ENCODE measurements at places on chromosomes 11 and 22. TPM values are rescaled to one million over a fixed set of nuclear protein-coding genes. Genes with fewer than 3 reads are reported as not detected.

JHY gene
- total RNA-seq, result 3.6 TPM

NCF4 gene
- total RNA-seq, result 0.47 TPM

FAM180B gene
- not detected for total RNA-seq

ART1 gene
- total RNA-seq, result not detected

CARD10 gene
- total RNA-seq, result 20.7 TPM

PGR gene
- not detected for total RNA-seq

WT1 gene
- 8.5 TPM for total RNA-seq

GRCh38 chr11:60056349-60056969, at the start of gene MS4A3:
MS4A3 (plus strand) TSS chr11:60056665; CDS start chr11:60061161, 4,496 bp downstream.
- DNase-seq, result no peak

GRCh38 chr11:1917523-1918435, 1.7 kb upstream of the TNNT3 start:
- DNase-seq, result no peak

DNA sequence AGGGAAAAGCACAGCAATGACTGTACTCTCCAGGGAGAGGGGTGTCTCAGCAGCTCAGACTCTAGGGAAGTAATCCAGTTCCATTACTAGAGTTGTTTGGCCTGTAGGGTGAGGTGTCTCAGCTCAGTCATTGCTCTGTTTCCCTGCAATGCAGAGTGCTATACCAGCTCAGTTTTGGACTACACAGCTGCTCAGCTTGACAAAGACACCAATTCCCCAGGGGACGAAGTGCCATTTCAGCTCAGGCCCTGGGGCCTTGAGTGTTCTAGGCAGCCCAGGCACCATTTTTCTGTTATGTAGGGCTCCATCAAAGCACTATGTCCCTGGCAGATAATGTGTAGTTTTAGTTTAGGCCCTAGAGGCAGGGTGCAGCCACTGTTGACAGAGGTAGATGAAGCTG, 18.2 kb downstream of the CALCB start:
- DNase-seq, result no peak

DNA sequence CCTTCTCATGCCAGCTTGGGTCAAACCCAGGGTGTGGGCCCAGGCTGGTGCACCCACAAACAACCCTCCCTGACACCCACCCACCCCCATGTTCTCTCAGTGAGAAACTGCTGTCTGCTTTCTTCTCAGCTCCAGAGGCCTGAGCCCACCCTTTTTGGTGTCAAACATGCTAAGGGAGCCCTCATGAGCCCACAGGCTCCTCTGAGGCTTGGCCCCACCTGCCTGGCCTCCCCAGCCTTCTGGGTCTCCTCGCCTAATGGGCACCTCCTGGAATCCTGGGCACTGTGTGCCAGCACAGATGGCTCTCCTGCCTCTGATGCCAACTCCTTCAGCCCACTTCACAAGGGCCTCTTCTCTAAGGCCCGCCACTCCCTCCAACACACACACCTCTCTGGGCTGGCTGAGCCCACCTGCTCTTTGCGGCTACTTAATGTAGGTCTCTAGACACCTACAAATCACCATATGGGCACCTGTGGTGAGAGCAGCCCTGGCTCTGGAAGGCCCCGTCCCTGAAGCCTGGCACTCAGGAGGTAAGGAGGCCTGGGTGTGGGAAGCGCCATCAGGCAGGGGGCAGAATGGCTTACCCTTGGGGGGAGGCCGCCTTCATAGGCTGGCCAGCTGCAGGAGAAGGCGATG, 4.4 kb downstream of the NAGA start:
- no peak for DNase-seq

DNA sequence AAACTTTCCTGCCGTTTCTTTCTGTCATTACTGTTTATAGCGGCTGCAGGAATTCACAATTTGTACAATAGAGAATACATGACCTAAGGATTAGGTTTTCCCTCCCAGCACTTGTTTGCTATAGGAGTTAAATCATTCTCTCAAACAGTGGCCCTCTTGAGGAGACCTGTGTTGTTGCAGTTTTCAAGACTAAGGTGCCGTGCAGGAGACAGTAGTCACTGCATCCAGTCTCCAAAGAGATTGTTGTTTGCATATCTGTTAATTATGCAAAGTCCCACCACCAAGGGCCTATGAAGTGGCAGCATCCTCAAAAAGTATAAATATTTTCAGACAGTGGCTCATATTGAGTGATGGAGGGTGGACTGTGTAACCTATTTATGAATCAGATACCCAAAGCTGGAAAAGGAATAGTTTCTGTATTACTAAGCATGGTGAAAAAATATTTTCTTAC, 2.3 kb downstream of the PRSS23 start:
- peak; percentile 78 for DNase-seq

GRCh38 chr11:1896468-1896867, 4.8 kb upstream of the PRR33 start:
- DNase-seq, result no peak

GRCh38 chr11:93814966-93815633, 31.0 kb downstream of the MED17 start:
- DNase-seq, result no peak

DNA sequence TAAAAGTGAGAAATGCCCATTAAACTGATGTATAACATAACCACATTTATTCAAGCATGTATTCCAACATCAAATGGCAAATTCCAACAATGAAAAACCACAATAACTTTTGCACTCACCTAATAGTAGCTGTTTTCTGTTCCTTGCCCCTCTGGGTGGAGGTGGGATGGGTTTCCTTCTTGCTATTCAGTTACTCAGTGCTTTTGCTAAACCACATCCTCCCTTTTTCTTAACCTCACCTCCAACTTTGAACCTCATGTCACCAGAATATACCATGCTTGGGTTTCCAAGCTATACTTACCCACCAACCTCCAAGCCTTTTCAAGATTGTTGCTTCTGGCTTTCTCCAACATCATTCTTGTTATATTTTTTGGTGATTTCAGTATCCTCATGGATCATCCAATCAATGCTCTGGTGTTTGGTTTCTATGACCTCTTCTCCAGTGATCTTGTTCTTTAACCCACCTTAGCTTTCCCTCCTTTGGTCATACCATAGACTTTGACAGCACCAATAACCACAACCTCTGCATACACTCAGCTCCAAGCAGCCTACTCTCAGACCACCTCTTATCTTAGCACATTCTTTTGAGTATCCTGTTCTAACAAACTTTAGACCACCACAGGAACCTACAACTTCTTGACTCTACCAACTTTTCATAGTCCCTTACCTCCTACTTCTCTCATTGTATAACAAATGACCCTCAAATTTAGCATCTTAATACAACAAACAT, 3.2 kb upstream of the CCDC15 start:
- no peak for DNase-seq

GRCh38 chr11:90646706-90647105, 423.9 kb upstream of the CHORDC1 start:
- DNase-seq, result peak; percentile 42

DNA sequence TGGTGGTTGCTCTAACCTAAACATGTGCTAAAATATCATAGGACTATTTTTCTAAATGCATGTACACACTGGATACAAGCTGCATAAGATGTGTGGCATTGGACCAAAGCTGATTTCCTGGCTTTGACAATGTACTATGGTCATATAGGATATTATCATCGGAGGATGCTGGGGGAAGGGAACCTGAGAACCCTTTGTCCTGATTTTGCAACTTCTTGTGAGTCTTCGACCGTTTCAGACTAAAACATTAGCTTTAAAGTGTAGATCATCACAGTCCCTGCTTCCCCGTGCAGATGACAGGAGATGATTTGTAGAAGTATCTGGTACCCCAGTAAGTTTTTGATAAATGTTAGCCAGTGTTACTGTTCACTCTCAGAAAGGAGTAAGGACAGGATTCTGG, 554.7 kb downstream of the MIAT start:
- DNase-seq, result no peak

GRCh38 chr22:31829505-31829904, 75.7 kb downstream of the DEPDC5 start:
- DNase-seq, result peak; percentile 89

- DNase-seq, result no peak
Observed at GRCh38 chr11:44920451-44920850, 30.2 kb downstream of the TP53I11 start.

DNA sequence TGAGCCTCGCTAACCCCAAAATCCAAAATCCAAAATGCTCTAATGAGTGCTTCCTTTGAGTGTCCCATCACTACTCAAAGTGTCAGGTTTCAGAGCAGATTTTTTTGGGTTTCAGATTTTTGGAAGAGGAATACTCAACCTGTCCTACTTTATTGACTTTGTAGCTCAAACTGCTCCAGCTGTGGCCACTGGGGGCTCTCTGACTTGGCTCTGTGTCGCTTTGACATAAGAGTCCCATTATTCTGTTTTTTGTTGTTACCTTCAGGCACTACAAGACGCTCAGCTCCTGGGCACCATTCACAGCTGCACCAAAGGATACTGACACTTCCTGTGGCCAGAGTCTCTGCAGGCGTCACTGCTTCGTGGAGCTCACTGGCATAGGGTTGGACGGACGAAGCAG, 41.1 kb downstream of the PHF21B start:
- peak; percentile 11 for DNase-seq

DNA sequence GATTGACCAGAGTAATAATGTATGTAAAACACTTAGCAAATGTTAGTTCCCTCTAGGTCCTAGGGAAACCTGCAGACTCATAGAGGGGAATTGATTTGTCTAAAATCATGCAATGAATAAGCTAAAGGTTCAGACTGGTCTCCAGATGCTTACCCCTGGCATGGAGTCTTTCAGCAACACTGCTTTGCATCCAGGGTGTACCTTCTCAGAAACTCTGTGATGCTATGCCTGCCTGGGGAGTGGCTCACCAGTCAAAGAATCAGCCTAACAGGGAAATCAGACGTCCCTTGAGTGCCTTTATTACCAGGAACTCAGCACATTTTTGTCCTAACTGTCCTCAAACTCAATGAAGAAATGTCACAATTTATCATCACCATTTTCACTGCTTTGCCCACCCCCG, 5.9 kb upstream of the UVRAG start:
- no peak for DNase-seq

DNA sequence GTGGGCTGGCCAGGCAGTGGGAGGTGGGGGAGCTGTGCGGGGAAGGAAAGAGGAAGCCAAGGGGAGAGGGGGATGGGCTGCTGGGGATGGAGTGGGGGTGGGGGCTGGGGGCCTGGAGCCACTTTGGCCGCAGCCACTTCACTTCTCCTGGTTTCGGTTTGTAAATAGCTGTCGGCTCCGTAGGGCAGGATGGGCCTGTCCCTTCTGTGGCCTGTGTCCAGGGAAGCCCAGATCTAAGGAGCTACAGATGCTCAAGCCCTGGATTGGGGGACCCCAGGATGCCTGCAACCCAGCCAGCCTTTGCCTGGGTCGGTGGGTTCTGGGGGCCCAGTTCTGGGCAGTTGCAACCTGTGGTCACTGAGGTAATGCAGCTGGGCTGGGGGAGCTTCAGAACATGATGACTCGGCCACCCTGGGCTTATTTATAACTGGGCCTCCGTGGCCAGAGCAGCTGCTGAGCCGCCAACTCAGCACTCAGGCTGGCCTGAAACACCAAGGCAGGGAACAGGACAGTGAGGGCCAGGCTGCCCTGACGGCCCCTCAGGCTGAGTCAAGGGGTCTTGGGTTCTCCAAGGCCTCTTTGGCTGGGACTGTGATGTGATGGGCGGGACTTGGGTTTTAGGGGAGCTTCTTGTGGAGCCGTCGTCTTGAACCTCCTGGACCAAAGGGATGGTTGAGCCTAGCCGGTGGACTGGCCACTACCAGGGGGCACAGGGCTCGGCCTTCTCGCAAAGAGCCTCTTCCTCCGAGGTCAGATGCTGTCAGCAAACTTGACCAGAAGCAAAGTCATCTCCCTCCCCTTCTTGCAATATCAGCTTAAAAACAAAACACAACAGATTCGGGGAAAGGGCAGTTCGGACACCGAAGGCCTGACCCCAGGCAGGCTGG, 15.0 kb upstream of the SLC39A13 start:
- no peak for DNase-seq

- DNase-seq, result no peak
Observed at GRCh38 chr22:43798492-43798891, 13.6 kb downstream of the EFCAB6 start.

DNA sequence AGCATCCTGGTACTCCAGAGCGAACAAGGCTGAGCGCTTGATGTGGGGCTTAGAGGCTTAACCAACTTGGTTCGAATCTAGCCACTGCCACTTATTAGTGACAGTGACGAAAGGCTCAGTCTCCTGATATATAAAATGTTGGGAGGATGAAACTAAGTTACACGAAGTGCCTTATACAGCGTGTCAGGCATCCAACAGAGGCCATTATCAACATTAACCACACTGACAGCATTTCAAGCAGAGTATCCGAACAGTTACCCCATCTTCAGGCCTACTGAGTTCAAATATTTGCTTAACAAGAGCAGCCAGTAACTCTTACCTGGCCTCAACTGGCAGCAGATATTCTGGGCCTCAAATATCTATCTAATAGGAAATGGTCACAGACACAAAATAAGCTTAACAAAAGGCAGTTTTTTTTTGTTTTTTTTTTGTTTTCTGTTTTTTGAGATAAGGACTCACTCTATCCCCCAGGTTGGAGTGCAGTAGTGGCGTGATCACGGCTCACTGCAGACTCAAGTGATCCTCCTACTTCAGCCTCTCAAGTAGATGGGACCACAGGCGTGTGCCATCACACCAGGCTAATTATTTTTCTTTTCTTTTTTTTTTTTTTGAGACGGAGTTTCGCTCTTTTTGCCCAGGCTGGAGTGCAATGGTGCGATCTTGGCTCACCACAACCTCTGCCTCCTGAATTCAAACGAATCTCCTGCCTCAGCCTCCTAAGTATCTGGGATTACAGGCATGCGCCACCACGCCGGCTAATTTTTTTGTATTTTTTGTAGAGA, 2.9 kb downstream of the SERPIND1 start:
- no peak for DNase-seq

DNA sequence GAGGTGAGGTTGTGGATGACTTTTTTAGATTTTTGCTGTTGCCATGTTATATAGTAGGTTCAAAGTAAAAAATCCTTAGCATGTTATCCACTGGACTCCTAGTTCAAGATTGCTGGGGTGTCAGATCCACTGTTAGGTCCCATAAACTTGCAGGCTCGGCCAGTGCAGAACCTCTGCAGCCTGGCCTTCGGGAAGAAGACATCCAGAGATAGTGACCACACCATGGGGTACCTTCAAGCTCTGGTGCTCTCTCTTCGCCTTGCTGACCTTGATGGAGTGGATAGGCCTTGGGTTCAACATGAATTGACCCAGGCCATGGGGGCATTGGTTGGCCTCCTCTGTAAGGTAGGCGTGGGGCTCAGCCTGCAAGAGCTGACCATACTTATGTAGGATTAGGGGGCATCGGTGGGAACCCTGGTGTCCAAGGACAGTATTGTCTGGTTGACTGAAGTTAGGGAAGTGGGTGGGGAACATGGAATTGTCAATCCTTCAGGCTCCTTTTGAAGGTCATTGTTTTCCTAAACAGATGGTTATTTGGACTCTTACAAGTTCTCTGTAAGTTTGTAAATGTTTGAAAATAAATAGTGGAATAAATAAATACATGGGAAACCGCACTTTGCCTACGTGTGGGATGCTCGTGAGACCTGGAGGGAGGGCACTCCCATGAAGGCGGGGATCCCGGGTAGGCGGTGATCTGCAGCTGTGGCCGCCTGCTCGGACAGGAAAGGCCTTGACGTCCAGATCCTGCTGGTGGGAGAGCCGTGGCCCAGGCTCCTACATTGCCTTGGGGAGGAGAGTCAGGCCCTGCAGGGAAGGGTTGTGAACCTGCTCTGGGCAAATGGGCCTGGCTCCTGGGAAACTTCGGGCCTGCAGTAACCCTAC, 37.1 kb downstream of the BCR start:
- DNase-seq, result no peak
